ENCODE measurements at places on chromosomes 3 and 15. TPM values are rescaled to one million over a fixed set of nuclear protein-coding genes. Genes with fewer than 3 reads are reported as not detected.

Gene CFAP161
- not detected for total RNA-seq

Gene B3GNT5
- total RNA-seq = 7.7 TPM

Gene PLA2G4E
- total RNA-seq = not detected

Gene FMN1
- total RNA-seq = 3.6 TPM

Gene IL5RA
- not detected for total RNA-seq

Gene RLBP1
- not detected for total RNA-seq

Gene MPI
- 65.1 TPM for total RNA-seq

Gene IRAK2
- total RNA-seq = 0.71 TPM

Gene TRIM42
- not detected for total RNA-seq

Gene PIGZ
- 0.55 TPM for total RNA-seq

Gene ZNF774
- 2.6 TPM for total RNA-seq

Gene SH3BP5
- total RNA-seq = 5.1 TPM

Gene LRRC2
- 4.0 TPM for total RNA-seq

Gene STRIT1
- total RNA-seq = 0.33 TPM

Gene TMEM207
- total RNA-seq = not detected

Gene LMOD3
- not detected for total RNA-seq

Gene TYRO3
- total RNA-seq = 89.6 TPM

Gene PPP1R14D
- total RNA-seq = 0.25 TPM

Gene NKIRAS1
- 6.8 TPM for total RNA-seq

Gene NPAP1
- total RNA-seq = 0.11 TPM

Gene LDHAL6B
- total RNA-seq = not detected

Gene VEPH1
- 9.2 TPM for total RNA-seq

Gene PDHB
- total RNA-seq = 123 TPM

Gene PARP15
- 0.37 TPM for total RNA-seq

Gene MESP2
- total RNA-seq = 0.66 TPM

Gene CYP1A2
- not detected for total RNA-seq

Gene SGO1
- 31.5 TPM for total RNA-seq

Gene KCNH8
- 2.8 TPM for total RNA-seq

Gene WDR93
- not detected for total RNA-seq

Gene CFAP91
- 2.2 TPM for total RNA-seq

Gene RTP3
- not detected for total RNA-seq

Gene NANOGP8
- 2.1 TPM for total RNA-seq

Gene CTXND1
- total RNA-seq = 0.04 TPM

Gene CHDH
- 10.6 TPM for total RNA-seq

Gene IGSF10
- total RNA-seq = 0.60 TPM

Gene DLEC1
- total RNA-seq = 0.81 TPM

Gene SCG5
- total RNA-seq = 14.2 TPM

Gene CLDN16
- not detected for total RNA-seq

Gene CCDC9B
- total RNA-seq = 1.8 TPM

Gene THRB
- 4.5 TPM for total RNA-seq

Gene SMCO1
- total RNA-seq = not detected

Gene USP4
- 29.1 TPM for total RNA-seq

Data from WTC11 (cell line).